Stimulated activated CD8-positive, alpha-beta memory T cell treated with anti-CD3 and anti-CD28 coated beads, Interleukin-15, amount 100 ng/mL, for 48 hours (primary cell): ENCODE measurements at places on chromosomes 3 and 15.
A peak's percentile ranks its signal among the peaks of the same experiment; 100 is the strongest.

- no peak for DNase-seq
Measured at GRCh38 chr3:59366218-59366617, 316.4 kb upstream of the CFAP20DC start.

- DNase-seq: no peak
Measured at GRCh38 chr3:160245261-160245800, 20.1 kb downstream of the C3orf80 start.

DNA sequence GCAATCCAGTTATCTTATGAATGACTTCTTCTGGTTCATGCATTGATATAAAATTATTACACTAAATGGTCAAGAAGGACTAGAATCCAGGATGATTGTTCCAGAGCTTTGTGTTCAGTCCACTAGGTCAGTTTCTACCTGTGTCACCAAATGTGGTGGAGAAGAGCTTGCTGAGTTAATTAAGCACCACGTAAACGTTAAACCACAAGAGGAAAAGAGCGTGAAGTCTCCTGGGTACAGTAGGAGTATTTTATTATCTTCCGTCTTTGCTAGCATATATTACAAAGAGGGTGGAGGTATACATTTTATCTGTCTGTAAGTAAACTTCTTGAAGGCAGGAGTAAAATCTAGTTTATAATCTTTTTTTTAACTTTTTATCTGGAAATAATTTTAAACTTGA is 23.5 kb downstream of the CHP1 start:
- no peak for DNase-seq

DNA sequence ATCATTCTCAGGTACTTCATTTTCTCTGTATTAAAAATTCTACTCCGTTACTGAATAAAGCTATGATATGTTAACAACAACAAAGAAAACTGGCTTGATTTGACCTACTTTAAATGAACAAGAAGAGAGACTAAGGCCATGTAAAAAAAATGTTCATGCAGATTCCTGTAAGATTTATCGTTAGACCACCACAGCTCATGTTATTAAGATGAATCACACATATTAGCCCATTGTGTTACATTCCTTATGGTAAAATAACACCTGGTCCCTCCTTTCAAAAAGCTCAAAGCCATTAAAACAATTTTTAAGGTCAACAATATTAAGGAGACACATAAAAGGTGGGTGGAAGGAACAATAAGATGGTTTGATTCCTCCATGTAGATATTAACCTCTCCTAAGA is 6.3 kb downstream of the THOC7 start:
- no peak for DNase-seq

- DNase-seq: no peak
Measured at GRCh38 chr15:70340494-70340870, 242.8 kb upstream of the TLE3 start.

DNA sequence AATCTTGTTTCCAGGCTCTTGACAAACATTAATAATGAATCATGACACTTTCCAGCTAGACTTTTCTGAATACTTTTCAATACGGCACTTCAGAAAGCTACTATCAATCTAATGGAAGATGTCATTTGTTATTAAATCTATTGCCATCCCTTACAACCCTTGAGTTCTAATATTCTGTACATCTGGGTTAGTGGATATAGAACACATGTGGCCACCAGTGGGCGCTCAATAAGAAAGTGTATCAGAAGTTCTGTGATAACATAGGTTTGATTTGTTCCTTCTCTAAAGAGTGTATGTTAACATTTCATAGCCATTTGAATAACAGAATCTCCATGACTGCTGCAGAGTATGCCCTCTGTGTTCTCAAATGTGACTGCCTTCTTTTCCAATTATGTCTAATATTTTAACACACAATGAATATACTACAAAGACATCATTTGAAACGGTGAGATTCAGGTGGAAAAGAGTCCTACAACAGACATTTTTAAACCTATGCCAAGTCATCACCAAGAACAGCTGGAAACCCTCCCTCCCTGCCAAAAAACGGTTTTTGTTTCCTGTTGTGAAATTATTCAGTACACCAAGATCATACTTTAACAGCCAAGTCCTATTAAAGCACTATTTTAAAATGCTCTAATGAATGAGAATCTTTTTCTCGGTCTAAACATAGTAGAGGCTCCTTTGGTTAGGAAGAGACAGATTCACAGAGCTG is 22.2 kb downstream of the ALDH1A2 start:
- DNase-seq: no peak

GRCh38 chr15:69094124-69094921 is 66.1 kb upstream of the GLCE start:
- no peak for DNase-seq

DNA sequence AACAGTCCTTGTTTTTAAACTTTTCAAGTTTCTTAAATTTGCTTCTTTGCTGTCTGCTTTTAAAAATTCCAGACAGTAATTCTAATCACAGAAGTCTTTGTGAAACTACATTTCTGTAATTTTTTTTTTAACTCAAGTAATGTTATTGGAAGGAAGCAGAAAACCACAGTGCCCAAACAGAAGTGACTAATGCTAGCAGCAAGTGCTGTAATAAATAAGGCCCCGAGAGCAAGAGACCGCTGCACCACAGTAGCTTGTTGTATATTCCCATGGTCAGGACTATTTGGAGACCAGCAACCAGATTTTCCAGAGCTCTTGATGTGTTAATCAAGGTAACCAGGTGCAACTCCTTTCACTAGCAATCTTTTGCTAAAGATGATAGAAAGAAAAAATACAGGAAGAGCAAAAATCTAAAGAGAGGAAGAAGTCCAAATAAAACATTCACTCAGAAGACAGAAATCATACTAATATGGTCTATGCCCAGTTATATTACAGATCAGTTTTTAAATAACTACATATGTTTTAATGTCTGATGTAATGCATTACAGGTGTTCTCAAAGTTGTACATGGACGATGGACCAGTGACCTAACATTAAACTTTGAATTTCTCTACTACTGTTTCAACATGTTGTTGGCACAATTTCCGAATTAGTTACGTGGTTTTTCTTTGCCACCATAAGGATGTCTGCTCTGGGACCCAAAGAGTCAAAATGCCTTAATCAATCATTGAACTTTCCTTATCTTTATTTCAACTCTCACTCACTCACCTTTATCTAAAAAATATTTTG is 36.4 kb downstream of the WWTR1 start:
- DNase-seq: no peak

GRCh38 chr3:113055961-113056360 is 65.2 kb downstream of the GTPBP8 start:
- DNase-seq: no peak

GRCh38 chr15:67185621-67186225 is 68.7 kb downstream of the AAGAB start:
- DNase-seq: no peak

- no peak for DNase-seq
Measured at GRCh38 chr15:99411234-99411633, 154.6 kb upstream of the MEF2A start.

DNA sequence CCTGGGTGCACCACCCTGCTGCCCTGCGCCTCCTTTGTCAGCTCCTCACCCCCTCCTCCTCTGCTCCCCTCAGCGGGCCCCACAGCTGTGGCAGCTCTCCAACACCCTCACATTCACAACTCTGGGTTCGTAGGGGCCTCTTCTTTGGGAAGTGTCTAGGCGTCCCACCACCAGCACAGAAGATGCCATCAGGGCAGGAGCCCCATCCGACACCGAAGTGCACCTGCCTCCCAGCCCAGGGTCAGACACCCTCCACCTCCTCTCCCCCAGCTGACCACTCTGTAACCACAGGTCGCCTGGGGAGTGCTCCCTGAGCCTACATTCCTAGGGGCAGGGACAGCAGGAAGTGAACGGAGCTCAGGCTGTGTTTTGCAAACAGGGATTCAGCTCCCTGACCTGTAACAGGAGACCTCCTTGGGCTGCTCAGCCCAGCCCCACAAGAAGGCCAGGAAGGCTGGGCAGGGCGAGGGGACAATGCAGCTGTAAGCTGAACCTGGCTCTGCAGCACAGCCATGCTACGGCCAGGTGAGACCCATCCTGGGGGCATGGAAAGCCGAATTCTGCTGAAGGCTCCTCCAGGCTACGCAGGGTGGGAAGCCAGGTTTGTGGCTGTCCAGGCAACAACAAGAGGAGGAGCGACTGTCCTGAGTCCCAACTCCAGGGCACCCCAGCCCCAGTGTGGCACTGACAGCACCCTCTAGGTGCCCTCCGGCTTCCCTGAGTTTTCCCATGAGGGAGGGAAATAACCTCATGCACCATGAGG is 269.0 kb downstream of the GOLGA6L6 start:
- no peak for DNase-seq

DNA sequence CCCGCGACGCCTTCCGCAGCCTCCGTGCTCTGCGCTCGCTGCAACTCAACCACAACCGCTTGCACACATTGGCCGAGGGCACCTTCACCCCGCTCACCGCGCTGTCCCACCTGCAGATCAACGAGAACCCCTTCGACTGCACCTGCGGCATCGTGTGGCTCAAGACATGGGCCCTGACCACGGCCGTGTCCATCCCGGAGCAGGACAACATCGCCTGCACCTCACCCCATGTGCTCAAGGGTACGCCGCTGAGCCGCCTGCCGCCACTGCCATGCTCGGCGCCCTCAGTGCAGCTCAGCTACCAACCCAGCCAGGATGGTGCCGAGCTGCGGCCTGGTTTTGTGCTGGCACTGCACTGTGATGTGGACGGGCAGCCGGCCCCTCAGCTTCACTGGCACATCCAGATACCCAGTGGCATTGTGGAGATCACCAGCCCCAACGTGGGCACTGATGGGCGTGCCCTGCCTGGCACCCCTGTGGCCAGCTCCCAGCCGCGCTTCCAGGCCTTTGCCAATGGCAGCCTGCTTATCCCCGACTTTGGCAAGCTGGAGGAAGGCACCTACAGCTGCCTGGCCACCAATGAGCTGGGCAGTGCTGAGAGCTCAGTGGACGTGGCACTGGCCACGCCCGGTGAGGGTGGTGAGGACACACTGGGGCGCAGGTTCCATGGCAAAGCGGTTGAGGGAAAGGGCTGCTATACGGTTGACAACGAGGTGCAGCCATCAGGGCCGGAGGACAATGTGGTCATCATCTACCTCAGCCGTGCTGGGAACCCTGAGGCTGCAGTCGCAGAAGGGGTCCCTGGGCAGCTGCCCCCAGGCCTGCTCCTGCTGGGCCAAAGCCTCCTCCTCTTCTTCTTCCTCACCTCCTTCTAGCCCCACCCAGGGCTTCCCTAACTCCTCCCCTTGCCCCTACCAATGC is 2.0 kb downstream of the ISLR start:
- no peak for DNase-seq

DNA sequence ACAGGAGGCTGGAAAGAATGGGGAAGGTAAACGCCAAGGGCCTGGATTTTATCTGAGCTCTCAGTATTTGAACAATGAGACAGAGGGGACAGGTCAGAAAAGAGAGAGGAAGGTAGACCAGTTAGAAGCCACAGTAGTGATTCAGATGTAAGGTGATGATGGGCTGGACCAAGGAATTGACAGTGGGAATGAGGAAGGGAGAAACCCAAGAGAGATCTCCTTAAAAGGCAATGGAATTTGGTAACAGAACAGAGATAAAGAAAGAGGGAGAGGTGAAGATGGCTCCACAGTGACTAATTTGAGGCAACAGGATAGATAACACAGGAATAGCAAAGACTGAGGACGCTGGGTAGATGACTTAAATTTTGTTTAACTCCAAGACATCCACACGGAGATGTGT is 11.4 kb upstream of the HEG1 start:
- DNase-seq: no peak

GRCh38 chr15:58044551-58044950 is 21.0 kb downstream of the ALDH1A2 start:
- DNase-seq: no peak

DNA sequence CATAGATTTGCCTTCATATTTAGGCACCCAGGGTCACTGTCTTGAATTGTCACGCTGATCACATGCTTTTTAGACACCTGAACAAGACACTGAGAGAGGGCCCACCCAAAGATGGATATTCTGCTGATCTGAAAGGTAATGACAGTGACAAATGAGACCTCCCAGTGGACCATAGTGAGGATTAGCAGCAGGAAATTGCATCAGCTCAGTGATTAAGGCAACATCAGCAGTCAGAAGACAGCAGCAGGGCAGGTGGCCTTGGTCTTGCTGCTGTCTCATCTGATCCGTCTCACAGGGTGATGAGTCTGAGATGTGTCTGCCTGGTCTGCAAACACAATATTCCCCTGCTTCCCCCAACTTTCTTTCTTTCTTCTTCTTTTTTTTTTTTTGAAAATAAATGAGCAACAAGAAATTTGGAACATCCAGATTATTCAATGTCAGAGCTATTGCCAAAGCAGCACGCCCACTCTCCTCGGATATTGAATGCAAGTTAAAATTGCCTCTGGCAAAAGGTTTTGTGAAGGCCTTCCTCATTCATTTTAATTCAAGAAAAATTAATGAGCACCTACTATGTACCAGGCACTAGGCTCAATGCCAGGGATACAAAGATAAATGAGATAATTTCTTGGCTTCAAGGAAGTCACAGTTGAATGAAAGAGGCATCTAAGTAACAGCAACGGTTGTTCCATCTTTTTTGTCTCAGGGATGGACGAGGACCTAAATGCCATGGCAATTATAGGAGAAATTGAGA is 14.1 kb downstream of the OTOL1 start:
- DNase-seq: no peak

- DNase-seq: peak; percentile 66
Measured at GRCh38 chr3:15271785-15272381, 60.5 kb downstream of the SH3BP5 start.

GRCh38 chr3:25259871-25260270 is 168.2 kb upstream of the RARB start:
- DNase-seq: no peak

GRCh38 chr3:18066899-18067582 is 324.6 kb upstream of the TBC1D5 start:
- no peak for DNase-seq

DNA sequence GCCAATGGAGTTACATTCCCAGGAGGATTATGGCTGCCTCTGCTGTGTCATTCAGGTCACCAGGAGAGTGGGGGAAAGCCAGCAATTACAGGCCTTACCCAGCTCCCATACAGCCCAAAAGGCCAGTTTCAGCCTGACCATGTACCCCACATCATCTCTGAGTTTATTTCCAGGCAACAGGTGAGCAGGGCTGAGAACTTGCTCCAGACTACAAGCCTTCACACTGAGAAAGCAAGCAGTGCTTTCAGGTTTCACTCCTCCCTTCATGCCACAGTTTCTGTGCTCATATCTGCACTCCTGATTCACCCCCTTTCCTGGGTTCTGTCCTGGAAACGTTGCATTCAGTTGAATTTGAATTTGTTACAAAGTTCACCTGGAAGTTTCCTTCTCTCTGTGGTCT is 68.1 kb upstream of the ABI3BP start:
- DNase-seq: no peak

- DNase-seq: no peak
Measured at GRCh38 chr15:92910451-92910850, 10.3 kb downstream of the CHD2 start.

DNA sequence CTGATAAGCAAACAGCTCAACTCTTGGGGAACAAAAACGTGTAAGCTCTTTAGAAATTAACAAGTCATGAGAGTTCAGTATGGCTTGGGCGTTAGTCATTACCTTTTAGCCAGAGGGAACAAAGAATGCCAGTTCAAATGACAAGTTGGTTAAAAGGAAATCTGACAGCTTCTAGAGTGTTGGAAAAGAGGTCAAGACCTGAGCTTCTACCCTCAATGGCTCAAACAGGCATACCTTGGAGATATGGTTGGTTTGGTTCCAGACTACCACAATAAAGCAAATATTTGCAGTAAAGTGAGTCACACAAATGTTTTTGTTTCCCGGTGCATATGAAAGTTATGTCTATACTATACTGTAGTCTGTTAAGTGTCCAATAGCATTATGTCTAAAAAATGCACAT is 136.1 kb downstream of the CACNA1D start:
- DNase-seq: no peak

GRCh38 chr15:47292638-47293190 is 424.6 kb upstream of the SEMA6D start:
- no peak for DNase-seq
